GM12878 (cell line): ENCODE measurements at places on chromosomes 1 and 21. TPM values are rescaled to one million over a fixed set of nuclear protein-coding genes. Genes with fewer than 3 reads are reported as not detected.

Gene PKLR
- not detected in 2 replicates for polyA plus RNA-seq

Gene PLEKHG5
- 0.12 and 0.19 TPM in 2 replicates for polyA plus RNA-seq

Gene THEM5
- polyA plus RNA-seq = not detected in 2 replicates

Gene OR2T11
- polyA plus RNA-seq = not detected in 2 replicates

Gene CFHR4
- not detected in 2 replicates for polyA plus RNA-seq

Gene CXADR
- 0.10 and 0.64 TPM in 2 replicates for polyA plus RNA-seq

Gene C1orf94
- polyA plus RNA-seq = not detected in 2 replicates

Gene OR2T27
- not detected in 2 replicates for polyA plus RNA-seq

Gene ZYG11A
- 0.25 and 0.36 TPM in 2 replicates for polyA plus RNA-seq

Gene KIFAP3
- polyA plus RNA-seq = 19.8 and 21.4 TPM in 2 replicates

Gene KRTAP19-3
- not detected in 2 replicates for polyA plus RNA-seq

GRCh38 chr1:31727195-31727594, 23.4 kb upstream of the COL16A1 start:
- no peak overlapping the region for H3K4me3 ChIP-seq
- no peaks in the 10 kb centered on the region for H3K36me3 ChIP-seq
- H3K4me1 ChIP-seq = no peaks in the 10 kb centered on the region
- no peak for DNase-seq
- H3K27ac ChIP-seq = no peak overlapping the region

DNA sequence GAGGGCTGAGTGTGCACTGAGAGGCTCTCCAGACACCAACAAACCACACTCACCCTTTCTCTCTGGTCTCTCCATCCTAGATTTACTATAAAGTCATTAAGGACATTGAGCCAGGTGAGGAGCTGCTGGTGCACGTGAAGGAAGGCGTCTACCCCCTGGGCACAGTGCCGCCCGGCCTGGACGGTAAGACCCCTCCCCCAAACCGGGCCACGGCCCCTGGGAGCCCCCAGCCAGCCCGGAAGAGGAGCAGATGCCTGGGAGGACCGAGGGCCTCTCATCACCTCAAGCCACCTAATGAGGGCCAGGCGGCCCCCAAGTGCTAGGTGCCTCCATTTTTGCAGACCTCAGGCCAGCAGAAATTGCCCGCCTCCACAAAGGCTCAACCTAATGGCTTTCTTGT, 58.1 kb upstream of the ARHGEF16 start:
- no peak overlapping the region for H3K4me3 ChIP-seq
- no peak overlapping the region for H3K27ac ChIP-seq
- H3K27me3 ChIP-seq = peaks cover 5% of the 10 kb centered on the region; the same call in 1 of the 2 replicates
- H3K4me1 ChIP-seq = no peaks in the 10 kb centered on the region

- H3K27ac ChIP-seq = no peak overlapping the region
- H3K27me3 ChIP-seq = no peaks in the 10 kb centered on the region
- H3K36me3 ChIP-seq = no peaks in the 10 kb centered on the region
- H3K4me1 ChIP-seq = no peaks in the 10 kb centered on the region
- H3K4me3 ChIP-seq = no peak overlapping the region
Observed at GRCh38 chr1:159132271-159132881, 39.0 kb upstream of the CADM3 start.

GRCh38 chr1:63367215-63368103, at the start of gene ALG6:
TSS of gene ALG6 (plus strand) at chr1:63367627. CDS start at chr1:63370978, 3,351 bp downstream.
- peaks cover 5% of the 10 kb centered on the region; the same call in 1 of the 2 replicates for H3K4me1 ChIP-seq
- no peaks in the 10 kb centered on the region for H3K36me3 ChIP-seq
- DNase-seq = peak; percentile 60
- no peaks in the 10 kb centered on the region for H3K27me3 ChIP-seq
- peak within 1 kb of the TSS; percentile 97 for H3K4me3 ChIP-seq
- peak within 1 kb of the TSS; percentile 78 for H3K27ac ChIP-seq

GRCh38 chr1:217332431-217333065, 298.3 kb downstream of the GPATCH2 start:
- DNase-seq = no peak
- H3K4me1 ChIP-seq = no peaks in the 10 kb centered on the region
- no peak overlapping the region for H3K4me3 ChIP-seq

DNA sequence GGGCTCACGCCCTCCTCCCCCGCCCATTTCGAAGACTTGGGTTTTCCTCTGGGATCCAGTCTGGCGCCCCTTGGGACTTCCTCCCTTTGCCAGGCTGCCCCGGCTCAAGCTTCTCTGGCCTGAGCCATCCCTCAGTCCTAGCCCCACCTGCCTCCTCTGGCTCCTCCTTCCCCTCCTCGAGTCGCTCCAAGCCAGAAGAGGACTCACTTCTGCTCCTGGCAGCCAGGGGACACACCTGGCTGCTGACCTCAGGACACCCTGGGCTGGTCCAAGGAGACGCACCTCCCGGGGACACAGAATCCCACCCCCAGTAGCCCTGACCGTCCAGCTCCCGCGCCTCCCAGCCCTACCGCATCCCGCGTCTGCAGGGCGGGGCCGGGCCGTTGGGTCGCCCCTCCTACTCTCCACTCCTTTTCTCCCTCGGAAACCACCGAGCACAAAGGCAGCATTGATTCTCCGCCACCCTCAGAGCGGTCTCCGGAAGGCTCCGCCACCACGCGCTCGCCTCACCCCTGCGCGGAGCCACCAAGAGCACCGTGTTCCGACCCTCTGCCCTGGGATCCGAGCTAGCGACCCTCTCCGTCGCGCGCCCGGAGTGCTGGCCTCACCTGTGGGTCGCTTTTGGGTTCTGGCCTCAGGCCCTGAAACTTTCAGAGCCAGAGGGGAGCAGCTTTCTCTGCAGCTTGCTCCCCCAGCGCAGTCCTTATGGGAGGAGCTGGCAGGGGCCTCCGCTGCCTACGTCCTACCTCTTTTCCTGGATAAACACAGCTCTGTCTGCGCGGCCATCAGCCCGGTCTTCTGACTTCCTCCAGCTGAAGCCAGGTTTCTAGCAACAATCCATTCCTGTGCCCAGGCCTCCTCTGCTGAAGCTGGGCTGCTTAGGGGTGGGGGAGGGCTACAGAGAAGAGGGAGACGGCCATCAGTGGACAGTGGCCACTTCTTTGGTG, at the start of gene C2CD4D:
Gene C2CD4D, minus strand, starts transcription at position 364 of the 947 bp plus-strand sequence. CDS start 831 bp downstream, outside the sequence.
- H3K4me1 ChIP-seq = peaks cover 10% of the 10 kb centered on the region; the same call in 1 of the 2 replicates
- H3K4me3 ChIP-seq = peak within 1 kb of the TSS; percentile 42; the same call in 1 of the 2 replicates
- no peaks in the 10 kb centered on the region for H3K36me3 ChIP-seq
- DNase-seq = peak; percentile 9

GRCh38 chr1:53725238-53725689, 13.7 kb downstream of the GLIS1 start:
- H3K36me3 ChIP-seq = no peaks in the 10 kb centered on the region
- no peak overlapping the region for H3K27ac ChIP-seq
- no peak overlapping the region for H3K4me3 ChIP-seq
- H3K4me1 ChIP-seq = no peaks in the 10 kb centered on the region

- H3K4me3 ChIP-seq = no peak overlapping the region
- no peaks in the 10 kb centered on the region for H3K4me1 ChIP-seq
- no peaks in the 10 kb centered on the region for H3K36me3 ChIP-seq
- no peak for DNase-seq
- no peaks in the 10 kb centered on the region for H3K27me3 ChIP-seq
Observed at GRCh38 chr1:22983944-22984343, 11.3 kb upstream of the LACTBL1 start.

DNA sequence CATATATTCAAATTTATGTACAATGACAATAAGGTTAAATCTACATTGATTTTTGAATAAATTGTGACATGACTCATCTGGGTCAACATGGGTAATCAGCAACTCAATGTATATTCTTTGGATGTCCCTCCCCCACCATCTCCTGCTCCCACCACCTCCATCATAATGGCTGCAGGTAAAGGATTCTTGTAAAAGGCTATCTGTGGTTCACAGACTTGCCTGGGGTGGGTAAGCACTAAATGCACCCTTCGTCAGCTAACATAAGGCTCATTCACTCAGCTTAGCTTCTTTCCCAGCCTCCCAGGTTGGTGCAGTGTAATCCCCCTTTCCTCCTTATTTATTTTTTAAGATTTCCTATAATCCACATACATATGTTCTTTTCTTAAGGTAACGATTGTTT, 355.7 kb upstream of the DPYD start:
- no peak overlapping the region for H3K27ac ChIP-seq
- no peaks in the 10 kb centered on the region for H3K4me1 ChIP-seq
- H3K36me3 ChIP-seq = no peaks in the 10 kb centered on the region
- DNase-seq = no peak
- H3K27me3 ChIP-seq = no peaks in the 10 kb centered on the region

GRCh38 chr21:43206231-43207042, 37.6 kb downstream of the CRYAA start:
- no peak for DNase-seq
- no peak overlapping the region for H3K27ac ChIP-seq
- H3K4me1 ChIP-seq = no peaks in the 10 kb centered on the region
- H3K36me3 ChIP-seq = no peaks in the 10 kb centered on the region
- no peak overlapping the region for H3K4me3 ChIP-seq

DNA sequence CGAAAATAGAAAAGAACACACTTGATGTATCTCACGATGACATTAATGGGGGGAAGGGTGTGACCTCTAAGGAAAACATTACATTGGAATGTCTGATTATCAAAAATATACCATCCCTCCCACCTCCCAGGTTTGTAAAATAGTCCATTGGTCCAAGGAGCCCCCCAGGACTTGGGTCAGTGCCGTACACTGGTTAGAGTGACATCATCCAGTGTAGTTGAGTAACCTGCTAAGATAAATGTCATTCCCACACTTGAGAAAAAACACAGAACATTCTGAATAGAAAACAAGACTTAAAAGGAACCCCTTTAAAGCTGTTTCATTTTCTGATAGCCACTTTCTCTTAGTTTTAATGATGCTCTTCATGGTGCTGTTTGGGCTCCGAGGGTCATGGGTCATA, 15.2 kb downstream of the DDX20 start:
- no peak overlapping the region for H3K27ac ChIP-seq
- DNase-seq = no peak
- H3K27me3 ChIP-seq = no peaks in the 10 kb centered on the region
- H3K36me3 ChIP-seq = no peaks in the 10 kb centered on the region
- H3K4me1 ChIP-seq = no peaks in the 10 kb centered on the region

DNA sequence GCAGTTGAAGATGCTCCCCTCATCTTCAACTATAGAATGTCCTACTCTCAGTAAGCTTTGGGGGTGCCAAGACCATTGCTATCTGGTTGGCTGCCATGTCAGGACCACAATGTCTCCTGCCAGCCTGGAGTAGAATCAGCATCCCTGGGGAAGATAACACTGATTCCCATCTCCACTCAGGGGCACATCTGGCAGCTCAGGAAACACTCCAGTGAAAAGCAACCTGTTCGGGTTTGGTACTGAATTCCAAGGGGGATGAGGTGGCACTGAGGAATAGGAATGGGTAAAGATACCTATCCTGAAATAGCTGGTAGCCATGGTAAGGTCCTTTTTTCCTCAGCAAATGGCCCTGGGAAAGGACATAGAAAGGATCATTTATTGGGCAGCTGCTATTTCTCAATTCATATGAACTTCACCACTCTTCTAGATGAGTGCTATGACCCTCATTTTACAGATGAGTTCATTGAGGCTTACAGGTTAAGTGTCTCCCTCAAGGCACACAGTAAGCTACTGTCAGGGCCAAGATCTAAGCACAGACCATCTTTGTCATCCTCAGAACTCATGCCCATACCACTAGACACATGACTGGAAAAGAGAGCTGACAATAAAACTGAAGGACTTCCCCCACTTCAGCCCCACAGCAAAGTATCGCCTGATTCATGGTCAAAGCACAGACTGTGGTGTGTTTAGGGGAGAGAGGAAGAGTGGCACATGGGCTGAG, 31.4 kb downstream of the AK2 start:
- DNase-seq = no peak
- H3K4me1 ChIP-seq = peaks cover 5% of the 10 kb centered on the region; the same call in 1 of the 2 replicates
- peak overlapping the region; percentile 30 for H3K27ac ChIP-seq

GRCh38 chr1:109239409-109240068, 9.8 kb upstream of the CELSR2 start:
- no peak for DNase-seq
- H3K36me3 ChIP-seq = peaks cover 18% of the 10 kb centered on the region
- no peaks in the 10 kb centered on the region for H3K27me3 ChIP-seq
- no peak overlapping the region for H3K27ac ChIP-seq
- no peaks in the 10 kb centered on the region for H3K4me1 ChIP-seq
- no peak overlapping the region for H3K4me3 ChIP-seq

- H3K27me3 ChIP-seq = no peaks in the 10 kb centered on the region
- H3K4me1 ChIP-seq = peaks cover 20% of the 10 kb centered on the region
- peak overlapping the region; percentile 76 for H3K4me3 ChIP-seq
Observed at GRCh38 chr1:247330548-247331171, 1.0 kb downstream of the ZNF496 start.

DNA sequence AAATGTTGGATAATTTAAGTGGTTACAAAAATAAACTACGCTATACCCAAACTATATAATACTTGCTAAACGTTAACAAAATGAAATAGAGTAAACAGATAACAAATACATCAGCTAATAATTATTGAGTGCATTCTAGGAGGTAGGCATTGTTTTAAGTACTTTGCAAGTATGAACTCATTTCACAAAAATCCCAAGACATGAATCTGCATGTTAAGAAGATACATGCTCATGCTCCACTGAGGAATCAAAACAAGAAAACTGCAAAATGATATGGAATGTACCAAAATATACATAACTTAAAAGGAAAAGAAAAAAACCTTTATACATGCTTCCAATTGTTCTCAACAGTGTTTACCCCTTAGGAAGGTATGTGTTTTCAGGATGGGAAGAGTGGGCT, 2.5 kb downstream of the FRRS1 start:
- peak overlapping the region; percentile 40 for H3K4me3 ChIP-seq
- H3K36me3 ChIP-seq = no peaks in the 10 kb centered on the region
- no peaks in the 10 kb centered on the region for H3K27me3 ChIP-seq
- no peak overlapping the region; the same call in 1 of the 2 replicates for H3K27ac ChIP-seq
- H3K4me1 ChIP-seq = peaks cover 10% of the 10 kb centered on the region
- DNase-seq = no peak

DNA sequence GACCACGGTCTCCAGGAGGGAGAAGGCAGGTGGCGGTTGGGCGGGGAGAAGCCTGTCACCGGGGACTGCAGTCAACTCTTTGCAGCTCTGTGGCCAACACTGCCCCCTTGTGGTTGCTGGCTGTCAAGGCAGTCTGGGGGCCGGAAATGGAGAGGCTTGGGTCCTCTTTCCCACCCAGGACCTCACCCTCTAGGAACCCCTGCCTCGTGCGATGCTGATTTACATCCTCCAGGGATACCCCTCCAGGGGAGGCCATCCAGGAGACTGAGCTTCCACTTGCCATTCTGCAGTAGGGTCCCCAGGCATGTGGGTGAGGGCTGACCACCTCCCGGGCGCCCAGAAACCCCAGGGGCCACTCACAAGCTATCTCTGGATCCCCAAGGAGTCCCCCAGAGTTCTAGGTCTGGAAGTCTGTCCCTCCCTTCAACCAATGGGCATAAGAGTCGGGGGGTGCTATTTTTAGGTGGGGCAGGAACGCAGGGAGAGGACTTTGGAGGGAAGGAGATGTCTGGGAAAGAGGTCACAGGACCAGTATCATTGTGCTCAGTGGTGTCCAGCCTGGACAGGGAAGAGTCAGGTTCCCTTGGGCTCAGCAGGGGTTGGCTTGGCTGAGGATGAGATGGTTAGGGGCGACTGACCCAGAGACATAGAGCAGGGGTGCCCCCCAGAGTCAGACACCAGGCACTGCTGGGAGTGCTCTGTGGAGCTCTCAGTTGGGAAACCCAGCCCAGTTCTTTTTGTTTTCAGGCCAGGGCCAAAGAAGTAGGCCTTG, 7.1 kb upstream of the GPR61 start:
- H3K36me3 ChIP-seq = no peaks in the 10 kb centered on the region
- no peaks in the 10 kb centered on the region for H3K27me3 ChIP-seq
- peak overlapping the region; percentile 56 for H3K27ac ChIP-seq
- DNase-seq = no peak
- H3K4me1 ChIP-seq = peaks cover 14% of the 10 kb centered on the region

GRCh38 chr1:109167001-109167506, 46.7 kb upstream of the SARS1 start:
- H3K36me3 ChIP-seq = no peaks in the 10 kb centered on the region
- H3K27ac ChIP-seq = no peak overlapping the region
- no peak overlapping the region for H3K4me3 ChIP-seq
- H3K27me3 ChIP-seq = no peaks in the 10 kb centered on the region

- no peaks in the 10 kb centered on the region for H3K4me1 ChIP-seq
- H3K27ac ChIP-seq = no peak overlapping the region
- H3K27me3 ChIP-seq = no peaks in the 10 kb centered on the region
- no peaks in the 10 kb centered on the region for H3K36me3 ChIP-seq
- H3K4me3 ChIP-seq = no peak overlapping the region
Observed at GRCh38 chr1:18444563-18444962, 36.2 kb upstream of the KLHDC7A start.
